Hematopoietic multipotent progenitor cell treated with erythropoietin and hydrocortisone succinate and interleukin-3 and kit ligand, for 17 days (in vitro differentiated cells): ENCODE measurements at places on chromosomes 16 and 17.

DNA sequence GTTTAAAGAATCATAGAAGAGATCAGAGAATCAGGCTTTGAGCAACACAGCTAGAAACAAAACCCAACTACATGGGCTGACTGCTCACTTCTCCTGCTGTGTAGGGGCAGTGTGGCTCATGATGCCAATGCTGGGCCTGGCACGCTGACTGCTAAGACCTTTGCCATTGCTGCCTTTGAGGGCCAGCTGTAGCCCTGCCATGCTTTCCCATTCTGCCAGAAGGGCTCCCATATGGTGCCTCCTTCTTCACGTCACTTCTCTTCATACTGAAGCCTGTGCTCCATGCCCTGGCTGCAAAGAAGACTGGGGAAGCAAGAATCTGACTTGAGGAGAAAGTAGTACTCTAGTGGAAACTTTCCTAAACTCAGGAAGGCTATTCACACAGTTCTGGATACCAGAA, 232.9 kb downstream of the UTP18 start:
- no peak for DNase-seq

GRCh38 chr17:28612531-28612930, 1.5 kb downstream of the RSKR start:
- DNase-seq: no peak

GRCh38 chr16:23330583-23331249, 28.6 kb downstream of the SCNN1B start:
- no peak for DNase-seq

- no peak for DNase-seq
Measured at GRCh38 chr17:61402073-61402541, 2.5 kb downstream of the TBX2 start.

DNA sequence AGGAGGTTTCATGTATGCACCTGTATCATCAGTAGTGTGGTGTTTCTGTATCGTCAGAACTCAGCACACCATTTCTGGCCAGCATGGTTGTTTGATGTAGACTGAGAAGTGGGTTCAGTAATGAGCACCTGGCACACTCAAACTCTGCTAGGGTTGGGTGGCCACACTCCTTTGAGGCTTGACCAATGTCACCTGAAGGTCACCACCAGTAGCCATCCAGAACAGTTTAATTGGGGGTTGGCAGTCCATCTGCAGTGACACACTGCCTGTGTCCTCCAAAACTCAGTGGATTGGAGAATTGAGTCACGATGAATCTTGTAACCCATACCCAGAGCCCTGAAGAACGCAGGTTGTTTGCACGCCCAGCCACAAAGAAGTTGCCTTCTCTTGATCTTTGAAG, 86.8 kb upstream of the HSBP1 start:
- no peak for DNase-seq

- DNase-seq: no peak
Measured at GRCh38 chr16:85728879-85729278, 22.0 kb downstream of the C16orf74 start.

DNA sequence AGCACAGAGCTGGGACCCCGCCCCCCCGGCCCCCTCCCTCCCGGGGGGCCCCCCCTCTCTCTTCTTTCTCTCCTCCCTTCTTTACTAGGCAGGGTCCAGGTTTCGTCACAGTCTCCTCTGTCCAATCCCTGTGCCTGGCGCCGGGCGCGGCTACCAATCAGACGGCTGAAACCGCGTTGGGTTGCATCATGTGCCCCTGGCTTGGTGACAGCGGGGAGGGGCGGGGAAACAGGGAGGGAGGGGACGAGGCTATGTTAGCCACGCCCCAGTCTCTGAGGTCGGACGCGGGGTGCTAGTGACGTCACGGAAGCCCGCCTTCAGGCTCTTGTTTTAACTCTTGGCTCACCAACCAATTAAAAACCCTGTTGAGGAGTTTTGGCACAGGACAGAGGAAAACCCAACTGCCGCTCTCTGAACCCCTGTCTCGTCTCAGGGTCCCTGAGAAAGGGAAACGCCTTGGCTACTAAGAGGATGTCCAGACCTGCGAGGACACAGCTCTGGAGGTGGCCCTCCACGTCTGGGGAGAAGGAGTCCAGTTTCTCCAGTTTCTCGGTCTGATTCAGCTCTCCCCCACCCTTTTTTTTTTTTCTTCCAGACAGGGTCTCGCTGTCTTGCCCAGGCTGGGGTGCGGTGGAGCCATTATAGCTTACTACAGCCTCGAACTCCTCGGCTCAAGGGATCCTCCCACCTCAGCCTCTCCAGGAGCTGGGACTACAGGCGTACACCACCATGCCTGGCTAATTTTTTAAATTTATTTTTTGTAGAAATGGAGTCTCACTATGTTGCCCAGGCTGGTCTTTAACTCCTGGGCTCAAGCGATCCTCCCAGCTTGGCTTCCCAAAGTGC, 441 bp upstream of the PLEKHH3 start:
- peak; percentile 99 for DNase-seq

- DNase-seq: no peak
Measured at GRCh38 chr16:19011169-19011731, 27.5 kb downstream of the TMC7 start.

- peak; percentile 44 for DNase-seq
Measured at GRCh38 chr17:1203111-1203966, 23.6 kb upstream of the ABR start.

DNA sequence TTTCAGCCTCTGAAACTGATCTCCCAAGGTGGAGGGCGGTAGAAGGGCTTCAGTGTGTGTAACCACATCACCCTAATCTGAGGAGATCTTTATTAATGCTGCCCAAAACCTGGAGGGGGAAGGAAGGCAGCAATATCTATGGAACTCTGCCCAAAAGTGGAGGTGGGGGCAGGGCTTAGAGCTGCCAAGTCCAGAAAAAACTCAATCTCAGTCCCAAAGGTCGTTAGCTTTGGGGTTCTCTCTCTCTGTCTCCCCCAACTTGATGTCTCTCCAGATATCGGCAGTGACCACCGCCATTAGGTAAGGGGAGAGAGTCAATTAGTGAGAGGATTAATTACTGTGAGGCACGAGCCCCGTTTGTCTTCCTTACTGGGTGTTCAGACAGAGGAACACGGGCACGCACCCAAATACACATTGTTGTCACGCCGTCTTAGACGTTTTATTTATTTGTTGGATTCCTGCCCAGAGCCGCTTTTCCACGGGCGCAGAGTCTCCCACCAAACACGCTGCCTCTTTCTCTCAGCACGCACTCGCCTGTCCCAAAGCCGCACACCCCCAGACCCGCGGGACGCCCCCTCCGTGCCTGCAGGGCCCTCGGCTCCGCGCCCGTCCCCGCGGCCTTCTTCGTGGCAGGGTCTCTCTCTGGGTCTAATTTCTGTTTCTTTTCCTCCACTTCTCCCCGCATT, 5.4 kb upstream of the LHX1 start:
- no peak for DNase-seq

GRCh38 chr16:89200124-89200849, at the start of gene SLC22A31:
SLC22A31 (minus strand) TSS chr16:89200537; CDS start chr16:89200501, 36 bp downstream.
- DNase-seq: no peak

- DNase-seq: no peak
Measured at GRCh38 chr16:48172682-48173081, 16.9 kb upstream of the ABCC12 start.

- no peak for DNase-seq
Measured at GRCh38 chr16:62058412-62058811, 22.2 kb upstream of the CDH8 start.

GRCh38 chr17:32289471-32290070, 23.9 kb downstream of the RHBDL3 start:
- no peak for DNase-seq

DNA sequence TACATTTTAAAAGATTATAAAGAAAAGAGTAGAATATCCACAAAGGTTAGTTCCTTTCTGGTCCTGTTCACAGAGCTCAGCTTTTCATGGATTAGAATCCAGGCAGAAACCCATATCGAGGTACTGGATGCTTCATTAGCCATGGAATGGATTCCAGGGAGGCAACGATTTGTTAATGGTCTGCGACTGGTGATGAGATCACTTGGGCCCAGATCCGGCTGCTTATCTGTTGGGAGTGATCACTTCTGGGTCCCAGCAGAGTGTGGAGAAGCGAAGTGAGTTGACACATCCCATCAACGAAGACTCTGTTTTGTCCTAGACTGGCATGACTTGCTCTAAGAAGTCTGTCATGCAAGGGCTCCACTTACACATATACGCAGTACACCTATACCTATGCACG, 165.8 kb downstream of the MAF start:
- no peak for DNase-seq

GRCh38 chr16:1584926-1585484, 26.9 kb downstream of the IFT140 start:
- no peak for DNase-seq

DNA sequence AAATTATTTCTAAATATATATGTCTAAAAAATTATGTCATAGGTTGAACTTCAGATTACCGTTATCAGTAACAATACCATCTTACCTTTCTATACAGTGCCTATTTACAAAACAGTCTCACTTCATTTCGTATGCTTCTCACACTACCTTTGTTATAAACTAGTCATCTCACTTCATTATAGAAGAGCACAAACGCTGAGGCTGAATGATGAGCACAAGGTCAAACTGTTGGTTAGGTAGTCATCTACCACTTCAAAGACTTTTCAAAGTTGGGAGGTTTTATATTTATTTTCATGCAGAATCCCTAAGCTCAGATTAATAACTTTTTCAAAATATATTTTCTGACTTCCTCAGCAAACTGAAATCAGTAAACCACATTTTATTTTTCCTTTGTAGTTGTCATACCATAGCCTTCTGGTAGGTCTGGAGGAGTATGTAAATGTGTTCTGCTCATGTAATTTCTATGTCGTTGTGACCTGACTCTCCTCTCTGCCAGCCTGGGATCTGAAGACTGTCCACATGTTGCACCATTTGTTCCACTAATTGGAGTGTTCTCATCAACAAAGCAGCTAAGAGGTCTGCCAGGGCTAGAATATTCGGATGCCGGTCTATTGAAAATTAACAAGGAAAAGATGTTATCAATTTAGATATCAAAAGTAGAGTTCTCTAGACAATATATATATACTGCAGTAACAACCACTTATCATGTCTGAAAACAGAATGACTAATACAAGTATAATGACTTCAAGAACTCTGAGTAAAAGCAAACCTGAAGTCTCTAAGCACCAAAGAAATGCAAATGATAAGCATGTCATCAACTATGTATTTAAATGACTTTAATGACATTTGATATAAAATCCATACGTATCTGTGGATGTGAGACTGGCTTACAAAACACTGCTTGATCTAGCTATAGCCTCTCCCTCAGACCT, 73.9 kb downstream of the CEP95 start:
- no peak for DNase-seq

DNA sequence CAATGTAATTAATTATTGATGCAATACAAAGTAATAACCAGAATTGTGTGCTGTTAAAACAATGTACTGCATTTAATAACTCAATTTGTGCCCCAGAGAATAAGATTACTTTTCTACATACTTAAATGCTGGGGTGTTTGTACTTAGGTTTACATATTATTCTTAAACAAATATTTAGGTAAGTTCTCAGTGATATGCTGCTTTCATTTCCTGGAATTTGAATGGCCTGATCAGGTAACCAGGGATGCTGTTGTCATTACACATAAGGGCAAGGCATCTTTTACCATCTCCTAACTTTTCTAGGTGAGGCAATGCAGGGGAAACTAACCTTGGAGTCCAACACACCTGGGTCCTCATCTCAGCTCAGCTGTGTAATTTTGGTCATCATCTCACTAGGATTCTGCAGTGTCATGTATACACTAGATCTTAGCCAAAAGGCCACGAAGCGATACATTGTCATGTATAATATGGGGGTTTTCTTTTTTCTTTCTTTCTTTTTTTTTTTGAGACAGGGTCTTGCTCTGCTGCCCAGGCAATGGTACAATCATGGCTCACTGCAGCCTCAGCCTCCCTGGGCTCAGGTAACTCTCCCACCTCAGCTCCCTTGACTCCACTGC, 45.2 kb downstream of the MYO1D start:
- no peak for DNase-seq

GRCh38 chr16:11781773-11782172, 15.3 kb downstream of the ZC3H7A start:
- DNase-seq: no peak

GRCh38 chr16:57577691-57578224, 35.3 kb downstream of the ADGRG5 start:
- no peak for DNase-seq

DNA sequence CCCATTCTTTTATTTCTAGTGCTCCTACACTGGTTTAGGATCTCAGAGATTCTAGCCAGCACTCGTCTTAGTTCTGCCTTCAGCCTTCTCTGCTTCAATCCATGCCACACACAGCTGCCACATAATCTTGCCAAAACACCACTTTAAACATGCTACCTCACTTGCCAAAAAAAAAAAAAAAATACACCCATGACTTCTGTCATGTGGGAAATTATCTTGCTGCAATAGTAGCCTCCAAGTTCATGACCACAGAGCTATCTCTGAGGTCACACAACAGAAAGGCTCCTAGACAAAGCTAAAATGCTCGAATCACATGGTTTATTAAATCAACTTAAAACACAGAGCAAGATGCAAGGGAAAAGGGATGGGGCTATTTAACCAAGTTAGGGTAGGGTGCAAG, 18.1 kb downstream of the FZD2 start:
- no peak for DNase-seq

DNA sequence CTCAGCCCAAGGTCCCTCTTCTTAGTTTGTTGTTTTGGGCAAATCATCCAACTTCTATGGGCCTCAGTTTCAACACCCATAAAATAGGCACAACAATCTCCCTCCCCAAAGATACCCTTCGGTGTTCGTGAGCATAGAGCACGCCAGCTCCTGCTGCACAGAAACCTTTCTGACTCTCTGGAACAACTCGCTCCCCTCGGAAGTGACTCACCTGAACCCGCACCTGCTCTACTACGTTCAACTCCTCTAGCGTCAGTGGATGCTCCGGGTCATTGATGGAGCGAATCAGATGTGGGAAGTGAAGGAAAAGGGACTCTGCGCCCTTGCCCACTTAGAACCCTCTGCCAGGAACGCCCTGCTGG, 445 bp downstream of the CIAO2B start:
- no peak for DNase-seq

DNA sequence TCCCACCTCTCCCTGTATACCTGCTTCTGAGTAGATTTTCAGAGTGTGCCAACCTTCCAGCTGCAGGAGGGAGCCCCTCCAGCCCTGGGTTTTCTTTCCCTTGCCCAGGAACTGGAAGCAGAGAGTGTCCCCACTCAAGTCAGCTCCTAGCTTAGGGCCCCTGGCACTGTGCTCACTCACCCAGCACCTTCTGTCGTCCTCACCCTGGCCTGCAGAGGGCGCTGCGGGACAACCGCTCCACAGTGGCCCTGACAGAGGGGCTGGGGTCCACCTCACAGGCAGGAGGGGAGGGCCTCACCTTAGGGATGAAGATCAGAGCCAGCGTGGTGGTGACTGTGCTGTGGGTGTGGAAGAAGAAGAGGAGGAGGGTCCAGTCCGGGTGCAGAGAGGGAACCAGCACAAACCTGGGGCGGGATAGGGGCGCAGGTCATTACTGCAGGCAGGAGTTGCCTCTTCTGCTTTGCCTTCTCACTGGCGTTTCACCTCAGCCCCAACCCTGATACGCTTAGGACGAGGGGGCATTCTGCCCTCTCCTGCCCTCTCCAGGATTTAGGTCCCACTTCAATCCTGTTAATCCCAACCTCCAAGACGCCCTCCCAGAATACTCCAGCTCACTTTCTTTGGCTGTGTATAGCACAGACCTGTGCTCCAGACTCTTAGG, 10.0 kb downstream of the GPR179 start:
- DNase-seq: peak; percentile 42
